Stimulated activated CD4-positive, alpha-beta T cell treated with anti-CD3 and anti-CD28 coated beads, Interleukin-2, amount 100 ng/mL, for 24 hours (primary cell): ENCODE measurements at places on chromosomes 12 and 14.

GRCh38 chr12:80659512-80660063 is 47.8 kb upstream of the MYF6 start:
- no peak for DNase-seq

GRCh38 chr12:68175557-68176061 is 16.1 kb upstream of the IFNG start:
- DNase-seq = peak; percentile 55

DNA sequence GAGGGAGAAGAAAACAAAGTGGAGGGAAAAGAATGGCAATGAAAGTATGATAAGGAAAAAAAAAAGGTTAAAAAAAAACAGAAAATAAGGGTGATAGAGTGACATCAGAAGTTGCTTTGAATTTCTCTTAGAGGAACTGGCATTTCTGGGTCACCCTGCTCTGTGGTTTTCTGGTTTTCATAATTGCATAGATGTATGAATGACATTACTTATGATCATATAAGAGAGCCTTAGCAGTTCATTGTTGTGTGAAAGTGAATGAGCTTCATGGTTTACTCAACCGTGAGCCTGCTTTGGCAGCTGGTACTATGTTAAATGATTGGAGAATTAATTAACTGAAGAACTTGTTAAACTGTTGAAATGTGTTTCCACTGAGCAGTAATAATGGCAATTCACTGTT is 336.4 kb upstream of the FBXO33 start:
- DNase-seq = no peak

- no peak for DNase-seq
Measured at GRCh38 chr12:111953455-111953854, 59.5 kb downstream of the TMEM116 start.

GRCh38 chr12:27906658-27907473 is 65.7 kb downstream of the PTHLH start:
- DNase-seq = no peak
